ENCODE measurements at places on chromosomes 13 and 19.

DNA sequence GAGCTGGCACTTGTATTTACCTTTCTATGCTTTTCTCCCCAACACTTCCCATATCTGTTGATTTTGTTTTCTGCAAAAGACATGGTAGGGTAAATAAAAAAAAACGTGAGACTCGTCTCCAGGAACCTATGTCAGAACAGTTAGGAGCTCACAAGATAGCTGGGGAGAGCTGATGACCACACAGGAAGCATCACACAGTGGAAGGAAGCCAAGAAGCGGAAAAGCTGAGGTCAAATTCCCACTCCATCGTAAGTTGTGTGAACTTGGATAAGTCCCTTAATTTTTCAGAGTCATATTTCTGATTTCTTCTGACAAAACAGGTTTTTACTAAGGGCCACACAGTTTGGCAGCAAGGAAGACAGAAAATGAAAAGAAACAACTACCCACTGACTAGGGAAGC, 199.6 kb downstream of the KLF5 start:
- DNase-seq = no peak

DNA sequence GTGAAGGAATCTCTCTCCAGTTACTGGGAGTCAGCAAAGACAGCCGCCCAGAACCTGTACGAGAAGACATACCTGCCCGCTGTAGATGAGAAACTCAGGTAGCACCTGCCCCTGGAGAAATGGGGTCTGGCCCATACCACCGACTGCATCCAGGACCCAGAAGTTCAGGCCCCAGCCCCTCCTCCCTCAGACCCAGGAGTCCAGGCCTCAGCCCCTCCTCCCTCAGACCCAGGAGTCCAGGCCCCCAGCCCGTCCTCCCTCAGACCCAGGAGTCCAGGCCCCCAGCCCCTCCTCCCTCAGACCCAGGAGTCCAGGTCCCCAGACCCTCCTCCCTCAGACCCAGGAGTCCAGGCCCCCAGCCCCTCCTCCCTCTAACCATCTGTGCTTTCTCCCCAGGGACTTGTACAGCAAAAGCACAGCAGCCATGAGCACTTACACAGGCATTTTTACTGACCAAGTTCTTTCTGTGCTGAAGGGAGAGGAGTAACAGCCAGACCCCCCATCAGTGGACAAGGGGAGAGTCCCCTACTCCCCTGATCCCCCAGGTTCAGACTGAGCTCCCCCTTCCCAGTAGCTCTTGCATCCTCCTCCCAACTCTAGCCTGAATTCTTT, 3.0 kb downstream of the APOC2 start:
- DNase-seq = no peak

DNA sequence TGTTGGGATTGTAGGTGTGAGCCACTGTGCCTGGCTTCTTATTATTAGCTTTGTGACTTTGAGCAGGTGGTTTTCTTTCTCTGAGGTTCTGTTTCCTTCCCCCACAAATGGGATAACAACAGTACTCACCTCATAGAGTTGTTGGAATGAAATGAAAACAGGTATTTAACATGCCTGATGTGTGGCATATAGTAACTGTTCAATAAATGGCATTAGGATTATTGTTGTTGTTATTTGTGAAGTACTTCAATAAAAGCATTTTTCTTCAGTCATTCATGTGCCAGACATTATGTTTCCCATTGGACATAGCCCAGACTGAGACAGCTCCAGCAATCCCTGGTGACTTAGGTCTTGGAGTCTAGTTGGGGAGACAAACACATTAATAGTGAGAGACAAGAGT, 1.5 kb downstream of the MEGF8 start:
- DNase-seq = no peak

GRCh38 chr19:48539503-48540096, 12.4 kb upstream of the SULT2B1 start:
- no peak for DNase-seq

- no peak for DNase-seq
Observed at GRCh38 chr13:79190932-79191331, 215.1 kb downstream of the RBM26 start.

- no peak for DNase-seq
Observed at GRCh38 chr19:46533621-46534081, 38.0 kb upstream of the PNMA8B start.

- no peak for DNase-seq
Observed at GRCh38 chr13:48412881-48413351, at the start of gene LPAR6. TSS of gene LPAR6 (minus strand) at chr13:48413113. CDS start at chr13:48412423, 690 bp downstream.

GRCh38 chr19:45781214-45782161, 802 bp downstream of the DMPK start:
- no peak for DNase-seq

- peak; percentile 94 for DNase-seq
Observed at GRCh38 chr19:6218491-6219146, 61.2 kb downstream of the MLLT1 start.

GRCh38 chr19:29260477-29261317, 47.7 kb upstream of the UQCRFS1 start:
- DNase-seq = peak; percentile 57

GRCh38 chr19:37334179-37335071, 36.5 kb upstream of the ZNF527 start:
- peak; percentile 88 for DNase-seq

GRCh38 chr19:50419022-50419579, 363 bp downstream of the SPIB start:
- no peak for DNase-seq

DNA sequence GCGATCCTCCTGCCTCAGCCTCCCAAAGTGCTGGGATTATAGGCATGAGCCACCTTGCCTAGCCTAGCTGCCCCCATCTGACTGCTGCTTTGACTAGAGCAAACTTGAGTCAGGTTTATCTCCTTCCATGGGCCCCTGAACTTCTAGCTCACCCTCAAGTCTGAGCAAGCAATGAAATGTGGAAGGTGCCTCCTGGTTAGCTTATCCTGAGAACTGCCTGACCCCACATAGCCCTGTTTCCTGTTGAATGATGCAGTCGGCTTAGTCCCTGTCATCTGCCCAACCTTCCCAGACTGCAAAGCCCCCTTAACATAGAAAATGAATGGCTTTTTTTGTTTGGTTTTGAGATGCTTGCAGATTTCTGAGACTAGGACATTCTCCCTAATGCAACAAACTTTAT, 8.9 kb upstream of the TMEM160 start:
- DNase-seq = no peak

GRCh38 chr19:15885919-15886318, 12.0 kb downstream of the CYP4F2 start:
- no peak for DNase-seq

DNA sequence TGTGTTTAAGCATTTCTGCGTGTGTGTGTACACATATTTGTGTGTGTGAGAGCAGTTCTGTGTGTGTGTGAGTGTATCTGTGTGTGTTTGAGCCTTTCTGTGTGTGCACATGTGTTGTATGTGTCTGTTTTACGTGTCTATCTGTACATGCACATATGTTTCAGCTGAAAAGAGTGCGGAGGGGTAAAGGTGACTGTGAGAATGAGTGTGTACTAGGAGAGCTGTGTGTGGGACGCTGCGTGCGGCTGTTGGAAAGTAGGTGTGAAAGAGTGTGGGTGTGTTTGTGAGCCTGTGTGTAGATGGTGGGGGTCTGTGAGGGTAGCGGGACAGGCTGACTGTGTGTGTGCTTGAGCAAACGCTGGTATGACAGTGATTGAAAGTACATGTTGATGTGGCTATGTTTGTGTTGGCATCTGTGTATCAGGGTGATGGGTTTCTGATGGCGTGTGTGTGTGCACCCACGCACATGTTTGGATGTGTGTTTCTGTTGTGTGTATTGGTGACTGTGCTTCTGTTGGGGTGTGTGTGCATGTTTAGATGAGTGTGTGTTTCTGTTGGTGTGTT, 7.5 kb upstream of the TPM4 start:
- DNase-seq = no peak

DNA sequence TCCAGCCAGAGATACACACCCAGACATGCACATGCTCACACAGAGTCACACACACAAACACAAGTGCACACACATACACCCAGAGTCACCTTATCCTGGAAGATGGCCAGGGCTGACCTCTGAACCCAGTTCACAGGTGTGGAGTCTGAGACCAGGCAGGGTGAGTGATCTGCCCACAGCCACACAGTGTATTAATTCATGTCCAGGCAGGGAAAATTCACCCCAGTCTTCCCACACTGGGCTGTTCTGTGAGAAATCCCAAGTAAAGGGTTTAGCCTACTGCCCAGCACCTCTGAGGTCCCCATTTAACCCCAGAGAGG, 2.0 kb downstream of the POU2F2 start:
- no peak for DNase-seq

DNA sequence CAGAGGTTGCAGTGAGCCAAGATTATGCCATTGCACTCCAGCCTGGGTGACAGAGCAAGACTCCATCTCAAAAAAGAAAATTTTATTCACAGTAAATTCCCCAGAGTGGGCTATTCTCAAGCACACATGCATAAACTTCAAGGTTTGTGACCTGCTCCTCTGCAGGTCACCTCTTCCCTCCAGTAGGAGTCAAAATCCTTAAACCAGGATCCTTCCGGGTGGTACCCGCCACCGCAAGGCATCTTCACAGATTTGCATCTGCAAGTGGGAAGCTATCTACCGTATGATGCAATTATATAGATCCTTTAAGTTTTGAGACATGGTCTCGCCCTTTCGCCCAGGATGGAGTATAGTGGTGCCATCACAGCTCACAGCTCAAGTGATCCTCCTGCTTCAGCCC, 3.0 kb upstream of the ECH1 start:
- no peak for DNase-seq

GRCh38 chr19:34481861-34482379, 362 bp downstream of the WTIP start:
- peak; percentile 69 for DNase-seq

GRCh38 chr13:33730147-33730546, 87.8 kb upstream of the RFC3 start:
- DNase-seq = no peak

DNA sequence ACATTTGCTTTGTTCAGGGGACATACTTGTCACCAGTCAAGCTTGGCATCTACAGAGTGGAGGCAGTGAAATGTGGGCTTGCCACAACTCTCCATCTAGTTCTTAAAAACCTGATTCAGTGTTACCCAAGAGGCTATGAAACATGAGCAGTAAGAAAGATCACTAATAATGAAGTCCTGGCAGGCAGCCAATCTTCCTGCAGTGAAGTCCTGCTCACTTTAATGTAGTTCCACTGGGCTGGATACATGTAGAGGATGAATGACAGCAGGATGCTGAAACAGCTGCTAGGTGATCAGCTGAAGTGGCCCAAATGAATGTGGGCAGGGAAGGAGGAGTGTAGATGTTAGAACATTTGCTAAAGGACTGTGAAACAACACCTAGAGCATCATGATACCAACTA, 1213.1 kb downstream of the OLFM4 start:
- no peak for DNase-seq

DNA sequence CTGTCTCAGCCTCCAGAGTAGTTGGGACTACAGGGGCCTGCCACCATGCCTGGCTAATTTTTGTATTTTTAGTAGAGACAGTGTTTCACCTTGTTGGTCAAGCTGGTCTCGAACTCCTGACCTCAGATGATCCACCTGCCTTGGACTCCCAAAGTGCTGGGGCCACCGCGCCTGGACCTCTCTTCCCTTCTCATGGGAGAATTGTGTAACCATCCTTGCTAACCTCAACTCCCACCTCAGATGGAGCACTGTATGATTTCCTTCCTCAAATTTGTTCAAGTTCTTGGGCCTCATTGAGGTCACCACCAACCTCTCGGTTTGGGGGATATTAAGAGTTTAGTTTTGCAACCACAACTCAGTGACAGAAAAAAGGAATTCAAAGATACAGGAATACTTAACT, 10.7 kb downstream of the LILRA5 start:
- no peak for DNase-seq

DNA sequence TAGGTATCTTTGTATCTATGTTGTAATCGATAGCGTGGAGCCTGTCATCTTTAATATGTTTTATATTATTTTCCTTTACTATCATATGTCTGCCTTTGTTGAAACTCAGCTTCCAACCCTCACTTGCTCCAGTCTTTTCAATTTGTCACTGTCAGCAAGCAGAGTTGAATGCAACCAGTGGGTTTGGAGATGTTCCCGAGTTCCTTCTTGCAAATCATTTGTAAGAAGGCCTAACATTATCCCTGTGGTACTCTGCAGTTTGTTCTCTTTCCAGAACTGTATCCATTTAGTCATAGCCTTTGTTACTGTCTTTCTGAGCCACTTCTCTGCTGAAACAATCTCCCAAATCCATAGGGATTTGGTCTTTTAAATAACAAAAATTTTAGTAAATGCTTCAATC, 41.8 kb downstream of the RNASEH2B start:
- DNase-seq = no peak

DNA sequence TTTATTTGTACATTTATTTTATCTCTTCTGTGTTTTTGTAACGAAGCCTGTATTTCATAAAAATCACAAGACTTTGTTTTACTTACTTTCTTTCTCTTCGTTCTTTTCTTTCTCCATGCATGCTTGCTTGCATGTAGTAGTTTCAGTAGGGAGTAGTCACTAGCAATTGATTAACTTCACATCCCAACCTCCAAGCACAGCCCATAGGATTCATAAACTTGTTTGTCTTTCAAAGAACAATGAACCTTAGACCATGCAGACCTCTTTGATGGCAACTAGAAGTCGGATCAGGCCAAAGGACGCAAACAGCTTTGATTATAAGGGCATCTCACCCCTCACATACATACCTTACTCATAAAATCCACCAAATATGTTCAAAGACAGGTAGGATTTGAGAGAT, 3.1 kb upstream of the PRR20A start:
- DNase-seq = no peak

DNA sequence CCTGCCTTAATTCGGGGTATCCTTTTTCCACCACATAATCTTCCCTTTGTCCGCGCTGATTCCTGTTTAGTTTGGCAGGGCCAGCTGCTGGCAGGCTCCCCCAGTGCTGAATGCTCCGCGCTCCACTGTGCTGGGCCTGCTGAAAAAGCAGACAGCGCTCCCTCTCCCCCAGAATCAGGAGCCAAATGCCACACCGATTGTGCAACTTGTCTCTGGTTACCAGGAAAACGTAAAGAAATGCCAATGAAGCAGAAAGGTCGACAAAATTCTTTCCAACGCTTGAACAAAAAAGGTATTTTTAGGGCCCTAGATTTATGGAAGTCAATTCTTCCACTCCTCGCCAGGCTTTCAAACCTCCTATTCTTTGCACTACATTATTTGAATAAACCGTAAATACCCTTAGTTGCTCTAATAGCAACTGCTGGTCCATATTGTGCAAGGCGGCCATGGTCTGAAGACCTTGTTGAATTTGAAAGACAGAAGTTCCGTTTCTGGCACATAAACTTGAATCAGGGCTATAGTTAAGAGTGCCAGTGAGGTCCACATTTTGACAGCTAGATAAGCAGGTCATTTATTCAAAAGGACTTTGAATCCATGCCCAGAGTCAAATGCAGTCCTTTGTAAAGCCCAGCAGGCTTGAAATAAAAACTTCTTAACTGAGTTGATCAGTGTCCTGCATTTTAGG, 206.7 kb upstream of the RFC3 start:
- peak; percentile 56 for DNase-seq

- no peak for DNase-seq
Observed at GRCh38 chr13:99406799-99407201, 94.5 kb upstream of the TM9SF2 start.

- DNase-seq = no peak
Observed at GRCh38 chr19:58091251-58091995, 6.6 kb downstream of the ZSCAN18 start.

- no peak for DNase-seq
Observed at GRCh38 chr13:93169980-93170379, 56.6 kb upstream of the GPC6 start.

- DNase-seq = no peak
Observed at GRCh38 chr13:98478189-98479129, 98.4 kb downstream of the STK24 start.
